ENCODE measurements at places on chromosomes 2 and 18. TPM values are rescaled to one million over a fixed set of nuclear protein-coding genes. Genes with fewer than 3 reads are reported as not detected.

DRC1 gene
- 0.22 TPM for total RNA-seq

C1GALT1C1L gene
- 0.50 TPM for total RNA-seq

GAREM1 gene
- total RNA-seq: 2.4 TPM

RAB27B gene
- 22.2 TPM for total RNA-seq

CHRNG gene
- total RNA-seq: not detected

NXPH2 gene
- total RNA-seq: not detected

AGXT gene
- under 0.01 TPM for total RNA-seq

PGAP1 gene
- 11.6 TPM for total RNA-seq

FEV gene
- not detected for total RNA-seq

NEURL3 gene
- total RNA-seq: not detected

LDLRAD4 gene
- 0.22 TPM for total RNA-seq

DNER gene
- total RNA-seq: 0.55 TPM

MRPL30 gene
- total RNA-seq: 35.9 TPM

MPPE1 gene
- 27.1 TPM for total RNA-seq

G6PC2 gene
- not detected for total RNA-seq

DNMT3A gene
- total RNA-seq: 12.1 TPM

CPO gene
- total RNA-seq: 0.12 TPM

UNC80 gene
- not detected for total RNA-seq

KIAA2012 gene
- total RNA-seq: not detected

Data from uterine smooth muscle cell (primary cell).